ENCODE measurements at places on chromosomes 2 and 18.

DNA sequence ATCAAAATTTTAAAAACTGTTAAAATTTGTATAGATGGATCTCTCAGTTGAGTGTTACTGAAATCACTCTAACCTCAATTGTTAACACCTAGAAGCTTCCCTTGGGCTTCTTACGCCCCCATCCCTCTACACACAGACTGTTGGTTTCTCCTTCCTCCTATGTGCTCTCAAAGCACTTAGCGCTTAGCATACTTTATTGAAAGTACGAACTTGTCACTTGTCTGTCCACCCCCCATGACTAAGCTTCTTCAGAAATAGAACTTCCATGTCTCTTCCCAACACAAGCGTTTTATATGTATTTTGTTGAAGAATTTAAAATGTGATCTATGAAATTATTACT lies 441 bp downstream of the MPHOSPH10 start:
- DNase-seq: no peak

DNA sequence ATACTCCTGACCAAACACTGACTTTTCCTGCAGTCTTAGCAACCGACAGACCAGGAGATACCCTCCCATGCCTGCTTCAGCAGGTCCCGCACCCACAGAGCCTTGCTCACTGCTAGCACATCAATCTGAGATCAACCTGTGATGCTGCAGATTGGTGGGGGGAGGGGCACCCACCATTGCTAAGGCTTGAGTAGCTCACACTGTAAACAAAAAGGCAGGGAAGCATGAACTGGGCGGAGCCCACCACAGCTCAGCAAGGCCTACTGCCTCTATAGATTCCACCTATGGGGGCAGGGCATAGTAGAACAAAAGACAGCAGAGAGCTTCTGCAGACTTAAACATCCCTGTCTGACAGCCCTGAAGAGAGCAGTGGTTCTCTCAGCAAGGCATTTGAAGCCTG lies 109.7 kb downstream of the SP100 start:
- DNase-seq: no peak

GRCh38 chr2:42996528-42996927 lies 204.1 kb upstream of the HAAO start:
- DNase-seq: no peak

DNA sequence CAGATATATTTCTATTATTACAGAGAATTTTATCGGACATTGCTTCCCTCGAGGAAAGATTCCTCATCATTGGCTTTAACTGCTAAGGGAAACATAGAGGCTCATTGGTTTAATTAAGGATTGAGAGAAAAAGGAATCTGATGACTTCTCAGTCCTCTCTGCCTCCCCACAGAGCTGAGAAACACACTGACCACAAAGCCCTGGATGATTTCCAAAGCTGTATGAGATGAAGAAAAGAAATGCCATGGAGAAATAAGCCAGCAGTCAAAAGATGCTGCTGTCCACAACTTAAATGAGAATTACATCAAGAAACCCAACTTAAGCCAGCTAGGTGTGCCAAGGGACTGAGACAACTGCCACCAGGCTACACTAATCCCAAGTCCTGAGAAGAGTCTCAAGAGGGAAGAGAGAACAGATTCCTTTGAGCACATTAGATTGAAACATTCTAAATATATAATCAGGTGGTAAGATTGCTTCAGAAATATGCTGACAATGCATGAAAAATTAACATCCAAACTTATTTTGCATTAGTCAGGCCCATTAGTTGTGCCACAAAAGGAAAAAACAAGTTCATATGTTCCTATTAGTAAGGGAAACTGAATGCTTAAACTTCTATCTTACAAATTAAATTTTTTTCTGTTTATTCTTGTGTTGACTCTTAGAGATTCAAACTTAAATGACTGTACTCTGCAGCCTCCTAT lies 308.1 kb upstream of the CYRIA start:
- no peak for DNase-seq

DNA sequence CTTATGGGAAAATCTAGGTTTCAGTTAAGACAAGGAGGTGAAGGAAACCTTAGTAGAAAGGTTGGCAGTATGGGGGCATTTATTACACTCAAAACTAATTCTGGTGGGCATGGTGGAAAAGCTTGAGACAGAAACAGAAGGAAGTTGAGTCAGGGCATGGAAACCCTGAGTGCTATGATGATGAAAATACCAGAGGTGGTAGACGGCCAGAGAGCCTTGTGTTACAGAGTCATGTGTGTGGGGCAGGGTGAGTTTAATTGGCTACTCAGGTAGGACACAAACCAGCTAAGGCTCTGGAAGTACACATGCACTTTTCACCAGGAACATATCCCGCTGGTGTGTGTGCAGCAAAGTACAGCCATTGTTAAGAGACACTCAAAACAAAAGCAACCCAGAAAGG lies 20.7 kb upstream of the FAM136A start:
- no peak for DNase-seq

DNA sequence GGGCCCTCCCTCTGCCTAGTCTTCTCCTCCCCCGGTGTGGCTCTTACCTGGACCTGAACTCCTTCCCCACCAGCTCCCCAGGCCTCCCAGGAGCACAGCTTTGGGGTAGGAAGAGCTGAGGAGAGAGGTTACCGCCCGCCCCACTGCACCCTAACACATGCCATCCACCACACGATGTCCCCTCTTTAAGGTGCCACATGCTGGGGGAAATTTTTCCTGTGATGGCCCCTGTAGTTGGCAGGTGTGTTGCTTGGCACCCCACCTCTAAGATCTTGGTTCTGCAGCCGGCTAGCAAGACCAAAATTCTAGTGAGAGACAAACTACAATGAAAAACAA lies 6.9 kb upstream of the TEX261 start:
- no peak for DNase-seq

GRCh38 chr18:2513616-2514015 lies 57.7 kb downstream of the METTL4 start:
- DNase-seq: no peak

DNA sequence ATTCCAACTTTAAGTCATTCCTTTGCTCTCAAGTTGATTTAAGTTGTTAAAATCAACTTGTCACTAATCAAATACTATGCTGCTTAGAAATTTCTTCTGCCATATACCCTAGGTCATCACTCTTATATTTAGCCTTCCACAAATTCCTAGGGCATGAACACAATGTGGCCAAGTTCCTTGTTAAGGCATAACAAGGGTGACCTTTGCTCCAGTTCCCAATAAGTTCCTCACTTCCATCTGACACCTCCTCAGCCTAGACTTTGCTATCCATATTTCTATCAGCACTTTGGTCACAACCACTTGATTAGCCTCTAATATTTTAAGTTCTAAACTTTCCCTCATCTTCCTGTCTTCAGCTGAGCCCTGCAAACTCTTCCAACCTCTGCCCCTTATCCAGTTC lies 9.9 kb upstream of the TMEM37 start:
- no peak for DNase-seq

GRCh38 chr18:9333441-9334328 lies 888 bp upstream of the TWSG1 start:
- peak; percentile 15 for DNase-seq

- no peak for DNase-seq
Observed at GRCh38 chr2:45859682-45860081, 208.2 kb downstream of the PRKCE start.

DNA sequence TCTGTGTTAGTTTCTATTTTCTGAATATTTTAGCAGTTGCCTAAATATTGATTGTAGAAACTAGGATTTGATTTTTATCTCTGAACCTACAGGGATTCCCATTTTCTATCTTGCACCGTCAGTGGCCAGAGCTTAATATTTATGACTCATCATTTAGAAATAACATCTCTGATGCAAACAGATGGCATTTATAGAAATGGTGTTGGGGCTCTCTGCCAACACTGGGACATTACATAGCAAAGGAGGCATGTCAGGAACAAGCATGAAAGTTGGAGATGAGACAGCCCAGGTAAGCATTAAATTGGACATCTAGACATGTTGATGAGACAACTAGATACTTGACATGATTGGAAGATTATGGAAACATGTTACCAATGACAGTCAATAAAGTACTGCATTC lies 165.3 kb upstream of the SYT4 start:
- DNase-seq: no peak

GRCh38 chr2:219946529-219946928 lies 319.1 kb downstream of the SLC4A3 start:
- DNase-seq: no peak

DNA sequence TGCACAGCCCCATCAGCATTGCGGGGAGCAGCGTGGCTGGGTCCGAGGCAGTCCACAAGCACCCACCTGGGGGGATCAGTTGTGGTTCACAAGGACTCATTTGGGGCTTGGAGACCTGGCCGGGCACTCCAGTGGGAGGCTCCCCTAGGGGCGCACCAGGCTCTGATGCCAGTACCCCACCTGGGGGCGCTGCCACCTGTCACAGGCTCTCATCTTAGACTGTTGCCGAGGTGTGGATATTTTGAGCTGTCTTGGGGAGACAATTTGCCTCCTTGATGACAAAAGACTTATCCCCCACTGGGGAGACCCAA lies 3.0 kb downstream of the ADRA2B start:
- no peak for DNase-seq

- DNase-seq: no peak
Observed at GRCh38 chr18:63619661-63620060, 24.4 kb downstream of the SERPINB4 start.

GRCh38 chr2:217160103-217160743 lies 300.4 kb upstream of the TNP1 start:
- no peak for DNase-seq

DNA sequence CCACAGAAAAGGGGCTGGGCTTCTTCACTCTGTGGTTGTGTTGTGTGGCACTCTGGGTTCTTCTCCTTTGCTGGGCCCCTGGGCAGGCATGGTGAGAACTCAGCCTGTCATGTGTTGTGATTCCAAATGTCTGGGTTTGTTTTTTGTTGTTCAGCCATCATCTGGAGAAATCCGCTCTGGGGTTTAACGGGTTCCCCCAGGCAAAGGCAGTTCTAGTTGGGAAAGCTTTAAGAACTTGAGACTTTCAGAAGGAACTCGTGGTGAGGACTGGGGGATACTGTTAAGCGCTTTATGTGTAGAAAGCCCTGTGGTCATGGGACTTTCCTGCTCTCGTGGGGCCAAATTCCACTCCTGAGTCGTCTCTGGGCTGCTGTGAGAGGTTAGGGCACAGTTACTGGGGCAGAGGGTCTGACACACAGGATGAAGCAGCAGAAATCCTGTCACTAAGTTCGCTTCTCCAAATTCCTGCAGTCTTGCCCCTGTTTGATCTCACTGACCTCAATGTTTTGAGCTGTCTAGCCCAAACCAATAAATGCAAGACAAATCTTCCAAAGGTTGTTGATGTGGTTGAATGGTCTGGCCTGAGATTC lies 87.7 kb downstream of the RAPGEF4 start:
- DNase-seq: no peak

DNA sequence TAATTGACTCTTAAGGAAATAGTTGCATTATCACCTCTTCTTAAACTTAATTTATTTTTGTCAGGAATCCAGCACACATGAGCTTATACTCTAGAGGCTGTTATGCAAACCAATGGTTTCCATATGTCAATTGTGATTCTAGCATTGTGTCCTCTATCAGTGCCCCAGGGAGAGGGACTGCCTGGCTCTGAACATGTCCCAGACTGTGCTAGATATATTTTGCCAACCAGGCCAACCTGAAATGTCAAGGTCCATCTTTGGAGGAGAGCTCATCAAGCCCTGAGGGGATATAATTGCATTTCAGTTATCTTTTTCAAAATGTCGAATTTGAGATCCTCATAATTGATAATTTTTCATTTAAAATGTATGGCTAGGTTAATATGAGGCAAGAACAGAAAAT lies 34.2 kb downstream of the HNMT start:
- DNase-seq: no peak

GRCh38 chr2:238296638-238297457 lies 8.4 kb upstream of the PER2 start:
- DNase-seq: no peak

- no peak for DNase-seq
Observed at GRCh38 chr2:214674278-214674677, 135.2 kb downstream of the BARD1 start.

- no peak for DNase-seq
Observed at GRCh38 chr2:121796239-121796638, 40.8 kb downstream of the TSN start.
